ENCODE measurements at places on chromosomes 12 and 14.
A peak's percentile ranks its signal among the peaks of the same experiment; 100 is the strongest.

- ATAC-seq, result no peak
Measured at GRCh38 chr14:80381807-80382363, 170.6 kb upstream of the DIO2 start.

- no peak for ATAC-seq
Measured at GRCh38 chr12:123828854-123829547, 66.9 kb downstream of the DNAH10 start.

DNA sequence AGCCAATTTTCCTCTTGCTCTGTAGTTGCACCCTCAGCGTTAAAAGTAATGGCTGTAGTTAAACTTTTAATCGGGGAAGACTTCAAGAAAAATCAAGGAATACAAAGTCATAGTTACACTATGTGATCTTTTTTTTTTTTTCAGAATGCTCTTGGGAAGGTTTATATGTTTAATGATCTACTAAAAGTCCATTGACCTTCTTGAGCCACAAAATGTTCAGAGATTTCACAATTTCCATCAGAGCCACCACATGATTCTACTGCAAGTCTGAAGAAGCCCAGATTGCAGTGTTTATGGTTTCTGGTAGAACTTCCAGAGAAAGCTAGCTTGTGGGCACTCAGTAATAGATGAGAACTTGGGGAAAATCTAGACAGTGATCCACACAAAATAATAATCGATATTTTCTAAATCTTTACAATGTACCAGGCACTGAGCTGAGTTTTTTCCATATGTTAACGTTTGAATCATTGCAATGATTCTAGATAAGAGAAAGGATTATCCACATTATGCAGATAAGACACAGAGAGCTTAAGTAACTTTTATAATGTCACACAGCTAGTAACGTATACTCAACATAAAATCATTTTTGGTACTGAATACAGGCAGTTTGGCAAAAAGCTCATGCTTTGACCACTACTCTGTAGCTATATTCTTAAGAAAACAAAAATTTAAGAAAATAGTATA lies 38.3 kb downstream of the GYS2 start:
- no peak for ATAC-seq

DNA sequence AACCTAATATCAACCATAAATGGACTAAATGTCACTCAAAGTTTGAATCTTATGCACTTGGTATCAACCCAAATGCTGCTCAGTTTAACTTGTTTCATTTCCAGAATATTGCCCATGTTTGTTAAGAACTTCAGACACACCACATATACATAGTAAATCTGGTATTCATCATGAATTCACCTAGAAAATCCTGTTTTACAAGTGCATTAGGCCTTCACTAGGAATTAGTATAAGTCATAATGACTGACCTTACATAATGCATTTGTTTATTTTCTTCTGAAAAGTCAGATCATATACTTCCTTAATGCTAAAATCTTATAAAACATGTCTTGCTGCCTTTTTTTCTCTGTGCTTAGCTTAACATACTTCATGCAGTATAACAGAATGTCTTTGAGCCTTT lies 66.1 kb downstream of the ABCD2 start:
- no peak for ATAC-seq

DNA sequence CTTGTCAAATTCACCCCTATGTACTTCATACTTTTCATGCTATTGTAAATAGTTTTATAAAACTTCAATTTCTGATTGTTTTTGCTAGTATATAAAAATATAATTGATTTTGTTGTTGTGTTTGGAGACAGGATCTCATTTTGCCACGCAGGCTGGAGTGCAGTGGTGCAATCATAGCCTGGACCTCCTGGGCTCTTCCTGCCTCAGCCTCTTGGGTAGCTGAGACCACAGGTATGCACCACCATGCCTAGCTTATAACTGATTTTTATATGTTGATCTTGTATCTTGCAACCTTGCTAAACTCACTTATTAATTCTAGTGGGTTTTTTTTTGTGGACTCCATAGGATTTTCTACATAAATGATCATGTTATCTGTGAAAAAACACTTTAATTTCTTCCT lies 23.5 kb downstream of the ATP5MC2 start:
- ATAC-seq, result no peak

GRCh38 chr14:89264196-89264800 lies 152.7 kb downstream of the FOXN3 start:
- peak; percentile 84 for ATAC-seq

- ATAC-seq, result no peak
Measured at GRCh38 chr14:66088656-66089055, 397.5 kb upstream of the CCDC196 start.

DNA sequence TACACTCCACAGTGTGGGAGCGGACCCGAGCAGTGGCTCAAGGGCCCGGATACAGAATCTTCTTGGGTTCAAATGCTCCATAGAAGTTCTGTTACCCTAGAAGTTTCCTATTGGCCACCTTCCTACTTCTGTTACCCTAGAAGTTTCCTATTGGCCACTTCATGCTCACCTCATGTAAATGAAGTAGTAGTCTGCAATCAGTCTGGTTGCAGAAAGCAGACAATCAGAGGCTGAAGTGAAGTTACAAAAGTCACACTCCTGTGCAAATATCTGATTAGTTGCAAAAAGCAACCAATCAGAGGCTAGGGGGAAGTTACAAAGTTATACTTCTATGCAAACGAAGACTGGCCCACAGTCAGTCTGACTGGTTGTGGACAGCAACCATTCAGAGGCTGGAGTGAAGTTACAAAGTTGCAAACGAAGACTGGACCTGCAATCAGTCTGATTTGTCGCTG lies 77.8 kb upstream of the CPNE8 start:
- ATAC-seq, result no peak

DNA sequence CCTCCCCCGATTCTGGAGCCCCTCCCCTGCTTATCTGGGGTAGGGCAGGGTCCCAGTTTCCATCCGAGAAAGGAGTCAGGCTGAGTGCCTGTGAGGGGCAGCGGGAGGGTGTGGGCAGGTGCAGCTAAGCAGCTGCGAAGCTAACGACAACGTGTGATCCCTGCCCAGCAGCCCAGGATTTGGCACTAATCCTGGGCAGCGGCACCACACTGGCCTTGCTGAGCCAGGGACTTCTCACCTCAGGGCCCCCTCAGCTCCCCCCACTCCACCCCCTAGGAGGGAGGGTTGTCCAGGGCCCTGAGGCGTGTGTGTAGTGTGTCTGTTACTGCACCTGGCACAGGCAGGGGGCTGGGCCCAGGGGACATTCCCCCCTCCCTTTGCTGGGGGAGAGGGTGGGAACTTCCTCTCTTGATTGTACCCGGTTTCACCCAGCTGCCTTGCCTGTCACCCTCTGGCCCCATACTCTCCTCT lies 1.8 kb downstream of the SMIM41 start:
- ATAC-seq, result peak; percentile 84

DNA sequence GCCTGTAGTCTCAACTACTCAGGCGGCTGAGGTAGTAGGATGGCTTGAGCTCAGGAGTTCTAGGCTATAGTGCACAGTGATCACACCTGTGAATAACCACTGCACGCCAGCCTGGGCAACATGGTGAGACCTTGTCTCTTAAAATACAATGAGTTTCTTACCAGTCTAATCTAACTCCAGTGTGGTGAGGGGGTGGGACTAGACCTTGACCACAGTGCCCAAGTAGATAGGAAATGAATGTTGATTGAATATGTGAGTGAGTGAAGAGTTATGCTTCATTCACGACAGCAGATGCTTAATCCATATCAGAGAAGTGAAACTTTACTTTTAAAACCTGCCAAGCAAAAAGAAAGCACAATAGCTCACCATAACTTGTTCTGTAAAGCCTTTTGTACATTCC lies 11.2 kb upstream of the AK7 start:
- ATAC-seq, result peak; percentile 83

DNA sequence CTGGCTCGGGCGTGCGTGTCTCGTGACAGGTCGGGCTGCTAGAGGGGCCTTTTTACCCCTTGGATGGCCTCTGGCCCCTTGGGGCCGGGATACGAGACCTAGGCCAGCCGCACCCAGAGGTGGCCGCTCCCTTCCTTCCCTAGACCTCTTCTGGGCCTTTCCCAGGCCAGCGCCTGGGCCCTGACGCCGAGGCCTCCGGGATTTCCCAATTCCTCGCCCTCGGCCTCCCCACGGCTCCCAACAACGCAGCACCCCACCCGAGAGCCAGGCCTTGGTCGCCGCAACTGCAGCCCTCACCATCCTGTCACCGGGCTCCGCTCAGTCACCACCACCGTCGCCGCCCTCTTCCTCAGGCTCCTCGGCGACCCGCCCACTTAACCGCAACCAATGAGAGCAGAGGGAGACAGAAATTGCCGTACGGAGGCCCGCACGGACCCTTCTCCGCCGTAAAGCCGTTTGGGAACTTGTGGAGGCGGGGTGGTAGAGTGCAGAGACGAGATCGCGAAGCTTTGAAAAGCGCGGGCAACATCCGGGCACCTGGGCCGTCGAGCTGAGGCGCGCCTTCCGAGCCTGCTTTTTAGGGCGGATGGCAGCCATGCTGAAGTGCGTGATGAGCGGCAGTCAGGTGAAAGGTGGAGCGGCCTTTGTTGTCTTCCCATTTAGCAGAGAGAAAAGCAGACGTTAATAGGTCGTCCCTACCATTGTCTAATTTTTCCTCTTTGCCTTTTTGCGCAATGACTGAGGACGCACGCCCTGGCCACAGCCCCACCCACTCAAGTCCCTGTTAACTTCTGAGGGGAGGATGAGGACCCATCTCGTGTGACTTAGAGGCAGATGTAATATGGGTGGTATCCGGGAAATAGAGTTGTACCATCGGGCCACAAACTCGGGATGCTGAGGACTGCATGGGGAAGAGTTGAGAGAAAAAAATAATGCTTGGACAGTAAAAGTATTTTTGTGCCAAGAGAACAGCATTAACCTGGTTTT lies at the start of the genes RAD9B and VPS29:
Gene RAD9B (plus strand): TSS at position 580 of the 987 bp plus-strand sequence. CDS start 7 bp downstream, at position 587.
Gene VPS29 (minus strand): TSS at position 360 of the 987 bp plus-strand sequence. CDS start 60 bp downstream, at position 300.
- ATAC-seq, result peak; percentile 99
